ENCODE measurements at places on chromosomes 3 and 15.

DNA sequence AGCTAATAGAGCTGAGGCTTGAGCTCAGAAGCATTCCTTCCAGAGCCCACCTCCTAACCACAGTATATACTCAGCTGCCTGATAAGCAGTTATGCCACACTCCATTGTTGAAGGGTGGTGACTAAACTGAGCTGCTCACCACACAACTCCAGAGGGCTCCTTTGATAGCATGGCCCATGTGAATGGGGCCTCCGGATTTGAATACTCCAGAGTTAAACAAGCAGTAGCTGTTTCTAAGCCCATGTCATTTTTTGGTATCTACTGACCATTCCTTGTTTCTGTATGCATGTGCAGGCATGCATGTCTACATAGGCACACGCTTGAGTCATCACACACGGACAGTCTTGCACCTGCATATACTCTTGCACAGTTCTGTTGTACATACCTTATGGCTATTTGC, 28.9 kb downstream of the IGSF10 start:
- no peak for DNase-seq

GRCh38 chr3:34808287-34808686, 831.0 kb upstream of the ARPP21 start:
- DNase-seq, result no peak

- peak; percentile 50 for DNase-seq
Observed at GRCh38 chr15:70762469-70763119, 764 bp downstream of the UACA start.

DNA sequence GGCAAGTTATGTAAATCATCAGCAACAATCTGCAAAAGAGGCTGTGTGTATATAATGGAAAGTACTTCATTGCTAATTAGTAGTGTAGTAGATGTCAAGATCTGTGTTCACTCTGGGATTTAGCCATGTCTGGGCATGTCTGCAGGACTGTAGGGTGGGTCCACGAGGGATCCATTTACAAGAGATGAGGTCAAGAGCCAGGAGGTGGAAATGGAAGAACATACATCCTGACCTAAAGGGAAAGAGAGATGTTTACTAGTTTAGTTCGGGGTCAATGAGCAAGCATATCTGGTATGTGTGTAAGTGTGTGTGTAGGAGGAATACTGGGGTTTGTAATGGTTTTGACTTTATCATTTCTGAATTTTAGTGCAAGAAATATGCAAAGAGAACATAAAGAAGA, 171.5 kb upstream of the NANOGP8 start:
- no peak for DNase-seq
